GM04504 (cell line): ENCODE measurements at places on chromosomes 5 and 9.

GRCh38 chr9:34993502-34994259 is 4.1 kb downstream of the DNAJB5 start:
- DNase-seq = no peak

DNA sequence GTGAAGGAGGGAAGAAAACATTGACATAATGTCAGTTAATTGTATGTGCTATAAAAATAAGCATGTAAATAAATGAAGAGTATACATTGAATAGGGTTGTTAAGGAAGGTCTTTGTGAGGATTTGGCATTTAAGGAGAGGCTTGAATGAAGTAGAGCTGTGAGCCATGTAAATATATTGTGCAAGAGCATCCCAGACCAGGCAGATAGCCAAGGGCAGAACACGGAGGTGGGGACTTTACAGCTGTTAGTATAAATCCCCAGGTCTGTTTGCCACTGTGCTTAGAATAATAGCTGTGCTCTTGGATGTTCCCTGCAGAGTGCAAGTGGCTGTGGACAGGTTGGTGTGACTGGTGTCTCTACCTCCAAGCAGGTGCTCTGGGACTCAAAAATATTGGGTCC is 211.7 kb downstream of the LRRC70 start:
- DNase-seq = no peak

- no peak for DNase-seq
Observed at GRCh38 chr5:151270599-151270998, 17.6 kb downstream of the GM2A start.

- no peak for DNase-seq
Observed at GRCh38 chr5:149959406-149960236, 937 bp upstream of the SLC26A2 start.

GRCh38 chr9:116061546-116062205 is 91.9 kb upstream of the PAPPA start:
- no peak for DNase-seq

DNA sequence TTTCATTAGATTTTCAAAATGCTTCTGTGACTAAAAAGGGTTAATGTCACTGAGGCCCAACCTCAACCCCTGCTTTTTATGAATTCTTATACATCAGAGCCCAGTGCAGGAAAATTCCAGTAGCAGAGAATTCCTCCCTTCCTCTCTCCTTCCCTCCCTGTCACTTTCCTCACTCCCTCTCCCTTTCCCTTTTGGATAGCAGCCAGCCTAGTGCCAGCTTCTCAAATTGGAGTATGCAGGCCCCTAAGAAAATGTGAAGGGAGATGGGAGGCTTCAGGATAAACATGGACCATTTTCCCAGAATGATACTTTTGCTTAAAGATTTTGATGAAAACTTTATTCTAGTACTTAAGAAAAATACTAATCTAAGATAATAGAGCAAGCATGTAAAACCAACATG is 507.4 kb downstream of the KDM4C start:
- no peak for DNase-seq
